ENCODE measurements at places on chromosomes 16 and 17.

DNA sequence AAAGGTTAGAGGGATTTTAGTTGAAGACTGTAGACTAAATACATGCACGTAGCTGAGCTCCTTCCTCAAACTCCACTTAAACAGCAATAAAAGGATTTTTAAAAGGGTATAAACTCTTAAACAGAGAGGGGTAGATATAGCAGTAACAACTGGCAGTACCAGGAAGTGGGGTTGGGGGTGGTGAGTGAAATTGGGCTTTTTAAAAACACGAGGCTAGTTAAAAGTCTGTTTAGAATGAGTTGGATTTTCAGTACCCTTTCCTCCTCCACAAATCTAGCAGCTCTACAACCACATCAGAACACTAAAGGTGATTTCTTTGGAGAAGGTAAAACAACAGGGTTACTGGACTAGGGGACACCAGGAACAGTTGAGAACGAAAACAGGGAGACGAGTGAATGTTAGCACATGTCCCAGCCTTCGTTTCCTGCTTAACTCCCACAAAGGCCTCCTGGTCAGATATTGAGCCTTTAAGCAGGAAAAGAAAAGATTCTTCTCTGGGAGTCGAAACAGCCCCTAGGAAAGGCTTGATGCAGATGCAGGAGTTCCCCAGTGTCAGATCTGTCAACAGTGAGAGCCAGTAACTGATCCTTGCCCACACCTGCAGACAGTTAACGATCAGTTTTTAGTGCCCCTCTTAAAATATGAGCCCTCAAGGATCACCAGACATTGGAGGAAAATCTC is 13.8 kb downstream of the NETO2 start:
- DNase-seq = no peak

DNA sequence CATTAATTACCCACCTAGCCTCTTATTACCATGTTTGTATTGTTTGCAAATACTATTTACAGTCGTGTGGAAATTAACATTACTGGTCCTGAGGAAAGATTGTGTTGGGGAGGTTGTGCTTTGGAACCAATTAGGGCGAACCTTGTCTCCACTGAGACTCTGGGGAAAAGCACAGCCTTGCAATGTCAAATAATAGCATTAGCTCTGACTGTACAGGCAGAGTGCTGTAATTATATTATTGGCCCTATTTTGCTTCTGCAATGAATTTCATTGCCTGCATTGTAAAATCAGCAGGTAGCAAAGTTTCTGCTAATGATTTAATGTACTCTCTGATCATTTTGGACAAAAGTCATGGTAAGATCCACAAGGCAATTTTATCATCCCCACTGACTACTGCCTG is 97.0 kb downstream of the WWOX start:
- DNase-seq = no peak

DNA sequence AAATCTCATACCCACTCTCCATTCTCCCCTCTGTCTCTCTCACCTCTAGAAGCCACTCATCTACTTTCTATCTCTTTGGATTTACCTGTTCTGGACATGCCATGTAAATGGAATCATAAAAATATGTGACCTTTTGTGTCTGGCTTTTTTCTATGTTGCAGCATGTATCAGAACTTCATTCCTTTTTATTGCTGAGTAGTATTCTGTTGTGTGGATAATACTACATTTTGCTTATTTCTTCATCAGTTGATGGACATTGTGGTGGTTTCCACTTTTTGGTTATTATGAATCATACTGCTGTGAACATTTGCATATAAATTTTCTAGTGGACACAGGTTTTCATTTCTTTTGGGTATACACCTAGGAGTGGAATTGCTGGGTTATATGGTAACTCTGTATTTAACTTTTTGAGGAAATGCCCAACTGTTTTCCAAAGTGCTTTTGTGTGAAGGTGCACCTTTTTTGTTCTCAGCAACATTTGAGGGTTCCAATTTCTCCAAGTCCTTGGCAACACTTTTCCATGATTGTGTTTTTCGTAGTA is 18.2 kb downstream of the MRTFB start:
- no peak for DNase-seq

- DNase-seq = no peak
Measured at GRCh38 chr16:84964386-84965128, 46.8 kb downstream of the ZDHHC7 start.

DNA sequence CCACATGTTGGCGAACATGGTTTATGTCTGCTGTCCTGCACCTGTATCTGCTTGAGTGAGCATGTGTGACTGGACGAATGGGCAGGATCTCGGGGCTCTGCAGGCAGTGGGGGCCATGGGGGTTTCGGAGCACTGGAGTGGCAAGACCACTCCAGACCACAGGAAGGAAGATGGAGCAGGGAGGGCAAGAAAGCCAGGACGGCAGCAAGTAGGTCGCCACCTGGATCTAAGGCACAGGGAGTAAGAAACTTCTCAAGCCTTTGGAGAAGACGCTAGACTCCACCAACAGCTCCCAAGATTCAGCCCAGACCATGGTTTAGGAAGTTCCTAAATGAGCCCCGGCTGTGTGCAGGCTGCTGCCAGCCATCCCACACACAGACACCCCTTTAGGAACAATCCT is 32.8 kb upstream of the C16orf95 start:
- no peak for DNase-seq

- DNase-seq = no peak
Measured at GRCh38 chr17:82085031-82085861, 12.8 kb downstream of the FASN start.

- DNase-seq = no peak
Measured at GRCh38 chr17:28716740-28717577, 709 bp downstream of the RAB34 start.

GRCh38 chr16:56614549-56614991 is 6.2 kb downstream of the MT2A start:
- no peak for DNase-seq
